ENCODE measurements at places on chromosomes 12 and 14.
A peak's percentile ranks its signal among the peaks of the same experiment; 100 is the strongest.

DNA sequence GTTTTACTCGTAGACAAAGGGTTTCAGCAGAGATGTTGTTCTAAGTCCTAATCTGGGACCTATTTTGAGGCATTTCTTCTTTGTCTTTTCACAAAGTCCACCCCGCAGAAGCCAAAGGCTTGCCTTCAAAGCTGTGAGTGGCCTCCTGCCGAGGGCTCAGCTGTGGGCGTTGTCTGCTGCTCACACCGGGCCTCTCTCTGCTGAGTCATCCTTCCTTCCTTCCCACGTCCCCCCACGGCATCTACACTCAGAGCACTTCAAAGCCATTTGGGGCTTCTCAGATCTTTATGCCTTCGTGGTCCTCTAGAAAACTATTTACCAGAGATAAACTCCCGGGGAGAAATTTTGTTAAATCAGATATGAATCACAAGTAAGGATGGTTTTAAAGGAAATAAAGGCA lies 115.9 kb upstream of the TMPO start:
- DNase-seq, result peak; percentile 81

- no peak for DNase-seq
These were observed 157.1 kb upstream of the IFNG-AS1 start for GRCh38 chr12:67832155-67832554.

DNA sequence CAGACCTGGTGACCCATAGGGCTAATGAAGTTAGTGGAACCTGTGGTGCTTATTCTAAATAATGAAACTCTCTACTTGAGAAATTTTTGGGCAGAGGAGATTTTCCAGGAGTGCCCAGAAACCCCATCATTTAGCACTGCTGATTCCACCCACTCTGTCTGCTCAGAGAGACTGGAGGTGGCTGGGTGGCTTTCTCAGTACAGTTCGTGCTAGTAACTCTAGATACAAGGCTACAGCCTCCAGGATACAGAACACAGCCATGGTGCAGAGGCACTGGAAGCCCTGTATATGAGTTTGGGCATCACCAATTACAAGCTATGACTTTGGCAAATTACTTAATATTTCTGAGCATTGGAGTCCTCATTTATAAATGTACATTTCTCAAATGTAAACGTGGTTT lies 32.4 kb downstream of the CCDC177 start:
- no peak for DNase-seq

- no peak for DNase-seq
These were observed 27.6 kb upstream of the ETV6 start for GRCh38 chr12:11621797-11622423.

DNA sequence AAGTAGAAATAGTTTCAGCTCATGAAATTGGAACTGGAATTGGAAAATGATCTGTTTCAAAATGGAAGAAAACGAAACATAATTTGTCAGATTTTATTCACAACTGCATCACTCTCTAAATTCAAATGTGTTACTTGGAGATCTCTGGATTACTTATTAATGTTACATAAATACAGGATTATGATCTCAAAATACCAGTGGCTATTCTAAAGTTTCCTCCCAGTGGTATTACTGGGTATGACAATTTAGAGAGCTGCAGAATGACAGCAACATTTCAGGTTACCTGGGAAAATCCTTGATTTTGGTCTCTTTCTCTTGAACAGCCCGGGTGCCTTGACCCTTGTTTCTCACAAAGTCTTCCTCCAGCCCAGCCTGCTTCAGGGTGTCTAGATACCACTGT lies 14.2 kb downstream of the FAM161B start:
- DNase-seq, result peak; percentile 35

DNA sequence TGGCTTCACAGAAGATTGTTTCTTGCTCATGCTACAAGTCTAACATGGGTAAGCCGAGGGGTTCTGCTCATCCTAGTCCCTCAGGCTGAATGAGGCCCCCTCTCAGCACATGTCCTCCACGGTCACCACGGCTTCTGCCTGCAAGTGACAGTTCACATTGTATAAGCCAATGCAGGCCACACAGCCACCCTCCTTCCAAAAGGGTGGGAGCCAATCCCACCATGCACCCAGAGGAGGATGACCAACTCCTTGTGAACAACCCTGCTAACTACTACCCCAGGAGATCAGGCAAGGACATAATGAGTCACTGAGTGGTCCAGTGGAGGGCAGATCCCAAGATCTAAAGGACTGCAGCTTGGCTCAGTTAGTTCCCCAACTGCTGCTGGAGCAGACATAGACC lies 6.1 kb downstream of the SPRING1 start:
- DNase-seq, result no peak

GRCh38 chr14:27386391-27386790 lies 788.6 kb upstream of the NOVA1 start:
- DNase-seq, result no peak

GRCh38 chr14:24734917-24735500 lies 101.0 kb upstream of the GZMB start:
- peak; percentile 71 for DNase-seq

- DNase-seq, result no peak
These were observed 21.5 kb upstream of the IFNG start for GRCh38 chr12:68180792-68181744.

DNA sequence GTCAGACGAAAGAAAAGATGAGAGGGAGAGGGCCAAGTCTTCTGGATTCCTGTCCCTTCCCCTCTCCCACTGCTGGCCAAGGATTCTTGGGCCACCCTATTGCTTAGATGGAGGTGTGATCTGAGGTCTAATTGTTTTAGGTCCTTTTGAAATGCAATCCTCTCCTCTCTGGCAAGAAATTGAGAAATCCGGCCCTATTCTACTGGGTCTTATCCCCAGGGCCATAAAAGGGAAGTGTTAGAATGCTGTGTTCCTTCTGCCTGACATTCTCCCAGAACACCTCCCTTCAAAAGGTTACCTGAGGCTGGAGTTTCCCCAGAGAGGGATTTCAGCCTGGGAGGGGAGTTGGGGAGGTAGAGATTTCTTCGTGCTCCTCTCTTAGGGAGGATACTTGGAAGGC lies 4.4 kb downstream of the WNT5B start:
- DNase-seq, result no peak

DNA sequence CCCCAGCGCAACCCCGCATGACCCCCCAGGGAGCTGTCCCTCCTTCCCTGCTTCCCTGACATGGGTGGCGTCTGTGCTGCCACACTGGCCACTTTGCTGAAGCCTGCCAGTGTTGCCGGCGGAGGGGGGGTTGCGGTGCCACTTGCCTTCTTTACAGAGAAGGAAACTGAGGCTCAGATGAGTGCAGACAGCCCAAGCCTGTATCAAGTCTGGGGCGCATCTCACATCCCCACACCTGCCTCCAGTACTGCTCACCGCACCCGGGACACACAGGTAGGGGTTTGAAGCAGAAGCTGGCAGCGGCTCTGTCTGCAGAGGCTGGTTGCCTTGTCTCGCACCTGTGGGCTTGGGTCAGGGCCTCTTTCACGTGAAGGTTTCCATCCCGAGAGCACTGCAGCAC lies 104.7 kb upstream of the RTL1 start:
- no peak for DNase-seq

GRCh38 chr12:59041241-59042121 lies 121.2 kb upstream of the LRIG3 start:
- no peak for DNase-seq

DNA sequence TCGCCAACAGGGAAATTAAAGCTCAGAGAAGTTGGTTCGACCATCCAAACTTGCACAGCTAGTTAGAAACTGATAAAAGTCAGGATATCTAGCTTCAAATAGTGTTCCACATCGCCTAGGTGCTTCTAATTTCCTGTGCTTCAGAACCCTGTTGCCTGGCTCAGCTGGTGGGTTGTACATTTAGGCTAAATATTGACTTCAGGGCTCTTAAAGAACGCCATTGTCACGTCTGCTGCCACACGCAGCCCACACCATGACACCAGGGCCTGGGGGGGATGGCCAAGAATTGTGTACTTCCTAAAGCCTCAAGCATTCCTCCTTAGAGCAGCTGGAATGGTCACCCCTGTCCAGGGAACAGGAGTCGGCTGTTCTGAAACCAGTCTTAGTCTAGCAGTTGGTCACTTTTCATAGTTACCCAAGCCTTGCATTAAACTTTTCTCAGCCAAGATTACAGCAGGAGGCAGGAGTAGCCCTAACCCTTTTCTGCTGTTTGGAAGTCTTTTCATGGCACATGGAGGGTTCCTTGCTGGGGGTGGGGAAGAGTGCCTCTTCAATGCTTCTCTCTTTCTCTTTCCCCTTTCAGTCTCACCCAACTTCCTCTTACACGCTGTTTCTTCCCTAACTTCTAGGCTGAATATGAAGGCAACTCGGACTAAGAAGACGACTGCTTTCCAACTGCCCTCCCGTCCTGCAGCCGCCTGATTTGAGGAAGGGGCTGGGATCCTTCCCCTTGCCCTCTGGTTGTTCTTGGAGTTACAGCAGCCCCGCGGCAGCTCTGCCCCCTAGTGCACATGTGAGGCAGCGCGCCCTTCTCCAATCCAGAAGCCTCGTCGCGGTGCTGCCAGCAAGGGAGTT lies 17.1 kb downstream of the FOS start:
- peak; percentile 88 for DNase-seq

GRCh38 chr14:37622231-37622923 lies 26.9 kb downstream of the TTC6 start:
- DNase-seq, result no peak

DNA sequence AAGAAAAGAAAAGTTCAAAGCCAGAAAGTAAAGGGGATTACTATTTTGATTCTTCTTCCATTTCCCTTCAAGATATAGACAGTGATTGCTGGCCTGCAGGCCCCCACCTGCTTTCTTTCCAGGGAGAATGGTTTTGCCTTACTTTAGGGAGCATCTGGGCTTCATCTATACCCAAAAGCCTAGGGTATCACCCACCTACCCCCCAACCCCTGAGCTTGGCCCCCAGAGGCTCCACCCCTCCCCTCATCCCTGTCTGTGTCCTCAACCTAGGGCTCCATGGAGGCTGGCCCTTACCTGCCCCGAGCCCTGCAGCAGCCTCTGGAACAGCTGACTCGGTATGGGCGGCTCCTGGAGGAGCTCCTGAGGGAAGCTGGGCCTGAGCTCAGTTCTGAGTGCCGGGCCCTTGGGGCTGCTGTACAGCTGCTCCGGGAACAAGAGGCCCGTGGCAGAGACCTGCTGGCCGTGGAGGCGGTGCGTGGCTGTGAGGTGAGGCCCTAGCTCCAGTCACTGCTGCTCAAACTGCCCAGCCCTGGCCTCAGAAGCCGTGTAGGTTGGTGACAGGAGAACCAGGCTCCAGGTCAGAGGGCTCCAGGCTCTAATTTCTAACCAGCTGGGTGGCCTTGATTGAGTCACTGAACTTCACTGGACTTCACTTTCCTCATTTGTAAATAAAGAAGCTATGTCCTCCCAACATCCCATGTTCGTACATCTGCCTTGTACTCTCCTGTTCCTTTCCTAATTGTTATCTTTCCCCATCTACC lies 13.6 kb downstream of the ARHGEF40 start:
- DNase-seq, result no peak

DNA sequence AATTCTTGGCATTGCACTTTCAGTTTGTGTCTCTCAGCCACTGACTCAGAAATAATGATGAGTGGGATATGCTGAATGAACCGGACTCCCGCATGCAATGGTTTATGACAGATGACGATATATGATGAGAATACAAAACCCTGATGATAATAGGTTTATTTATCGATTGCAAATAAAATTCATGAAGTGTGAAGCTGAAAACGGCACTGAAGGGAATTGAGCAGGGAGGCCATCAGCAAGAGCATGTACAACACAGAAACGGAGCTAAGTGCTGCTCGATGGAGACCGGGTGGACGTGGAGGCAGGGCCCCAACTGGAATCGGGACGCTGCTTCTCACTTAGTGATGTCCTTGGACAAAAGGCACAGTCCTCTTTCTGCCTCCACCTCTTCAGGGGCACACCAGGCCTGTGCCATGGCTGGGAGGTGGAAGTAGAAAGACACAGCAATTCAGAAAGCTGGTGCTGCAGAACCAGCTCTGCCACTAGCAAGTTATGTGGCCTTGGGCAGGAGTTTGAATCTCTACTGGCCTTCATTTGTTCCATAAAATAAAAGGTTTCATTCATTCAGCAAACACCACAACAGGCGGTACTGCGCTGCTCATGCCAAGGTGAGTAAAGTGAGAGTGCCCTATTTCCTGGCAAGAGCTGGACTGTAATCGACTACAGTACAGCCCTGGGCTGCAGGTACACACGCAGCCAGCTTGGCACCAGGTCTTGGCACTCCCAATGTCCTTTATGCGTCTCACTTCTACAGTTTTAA lies 117.0 kb downstream of the EGLN3 start:
- no peak for DNase-seq

- no peak for DNase-seq
These were observed 191.4 kb downstream of the TTC7B start for GRCh38 chr14:90624732-90625400.

GRCh38 chr12:22625762-22626294 lies 857 bp downstream of the ETNK1 start:
- DNase-seq, result peak; percentile 59

GRCh38 chr14:72686101-72686500 lies 207.8 kb downstream of the DPF3 start:
- no peak for DNase-seq

DNA sequence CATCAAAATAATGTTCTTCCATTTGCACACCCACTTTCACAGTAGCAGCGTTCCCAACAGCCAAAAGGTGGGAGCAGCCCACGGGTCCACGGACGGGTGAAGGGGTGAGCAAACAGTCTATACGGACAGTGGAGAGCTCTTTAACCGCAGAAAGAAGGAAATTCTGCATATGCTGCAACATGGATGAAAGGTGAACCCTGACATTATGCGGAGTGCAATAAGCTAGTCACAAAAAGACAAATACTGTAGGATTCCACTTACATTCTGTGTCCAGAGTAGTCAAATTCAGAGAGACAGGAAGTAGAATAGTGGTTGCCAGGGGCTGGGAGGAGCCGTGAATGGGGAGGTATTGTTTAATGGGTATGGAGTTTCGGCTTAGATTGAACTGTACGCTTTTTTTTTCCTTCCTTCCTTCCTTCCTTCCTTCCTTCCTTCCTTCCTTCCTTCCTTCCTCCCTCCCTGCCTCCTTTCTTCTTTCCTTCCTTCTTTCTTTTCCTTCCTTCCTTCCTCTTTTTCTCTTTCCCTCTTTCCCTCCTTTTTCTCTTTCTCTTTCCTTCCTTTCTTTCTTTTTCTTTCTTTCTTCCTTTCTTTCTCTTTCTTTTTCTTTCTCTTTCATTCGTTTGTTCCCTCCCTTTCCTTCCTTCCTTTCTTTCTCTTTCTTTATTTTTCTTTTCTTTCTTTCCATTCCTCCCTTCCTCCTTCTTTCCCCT lies 15.8 kb upstream of the ANKRD9 start:
- DNase-seq, result peak; percentile 73

DNA sequence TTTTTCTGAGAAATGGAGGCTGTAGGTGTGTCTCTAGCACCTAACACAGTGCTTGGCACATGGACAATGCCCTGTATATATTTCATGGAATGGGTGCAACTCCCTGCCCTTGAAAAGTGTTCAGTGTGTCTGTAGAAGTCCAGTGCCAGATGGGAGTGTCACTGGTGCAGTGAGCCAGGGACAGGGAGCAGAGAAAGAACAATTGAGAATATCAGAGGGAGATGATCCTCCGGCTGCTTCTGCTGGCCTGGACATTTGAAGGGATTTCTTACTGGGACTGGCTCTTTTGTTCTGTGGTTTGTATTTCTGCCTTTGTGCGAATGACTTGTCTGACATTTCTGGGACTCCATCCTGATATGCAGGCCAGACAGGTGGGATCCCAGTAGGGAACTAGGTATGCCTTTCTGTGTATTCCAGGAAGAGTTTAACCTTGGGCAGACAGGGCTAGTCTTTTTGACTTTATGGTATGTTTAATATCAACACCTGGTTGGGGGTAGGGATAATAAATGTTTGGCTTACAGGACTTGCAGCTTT lies 328.0 kb downstream of the NRXN3 start:
- DNase-seq, result no peak

GRCh38 chr12:127966331-127966730 lies 300.6 kb upstream of the TMEM132C start:
- DNase-seq, result no peak

GRCh38 chr14:34538871-34539406 lies 562 bp downstream of the EAPP start:
- no peak for DNase-seq

All from Kasumi-1 (cell line).